Bone marrow (tissue), 2 donors: ENCODE measurements at places on chromosomes 16 and 17.
A peak's percentile ranks its signal among the peaks of the same experiment; 100 is the strongest.

DNA sequence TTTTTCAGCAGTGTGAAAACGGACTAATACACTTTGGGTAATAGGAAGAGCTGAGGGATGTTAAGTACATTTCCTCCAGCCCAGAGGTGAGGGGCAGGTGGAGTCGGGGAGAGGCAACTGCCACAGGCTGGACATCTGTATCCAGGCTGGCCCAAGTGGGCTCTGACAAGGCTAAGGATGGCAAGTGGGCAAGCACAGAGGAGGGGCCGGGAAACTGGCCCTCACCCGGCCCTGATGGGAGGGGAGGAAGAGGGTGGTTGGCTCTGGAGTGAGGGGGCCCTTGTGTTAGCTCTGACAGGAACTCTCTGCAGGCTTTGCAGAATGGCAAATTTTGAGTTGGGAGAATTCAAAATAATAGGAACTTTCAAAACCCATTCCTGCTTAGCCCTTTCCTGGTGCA lies 251.0 kb upstream of the TNRC6C start:
- no peak for DNase-seq

DNA sequence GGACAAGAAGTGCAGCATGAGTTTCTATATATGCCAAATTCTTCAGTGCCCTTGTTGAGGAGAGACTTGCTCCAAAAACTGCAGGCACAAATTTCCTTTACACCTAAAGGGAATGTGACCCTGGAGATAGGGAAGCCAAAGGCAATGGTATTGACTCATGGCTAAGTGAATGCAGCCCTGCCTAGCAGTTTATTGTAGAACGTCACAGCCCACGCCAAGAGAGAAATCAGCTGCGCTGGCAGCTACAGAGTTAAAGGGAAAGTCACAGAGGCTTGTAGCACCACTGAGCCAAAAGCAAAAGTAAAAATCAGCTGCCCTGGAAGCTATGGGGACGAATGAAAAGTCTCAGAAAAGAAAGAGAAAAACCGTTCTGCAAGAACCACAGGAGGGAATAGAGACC lies 10.1 kb downstream of the POLR3K start:
- DNase-seq: no peak

GRCh38 chr17:76826330-76827068 lies 41.7 kb upstream of the MGAT5B start:
- DNase-seq: no peak

DNA sequence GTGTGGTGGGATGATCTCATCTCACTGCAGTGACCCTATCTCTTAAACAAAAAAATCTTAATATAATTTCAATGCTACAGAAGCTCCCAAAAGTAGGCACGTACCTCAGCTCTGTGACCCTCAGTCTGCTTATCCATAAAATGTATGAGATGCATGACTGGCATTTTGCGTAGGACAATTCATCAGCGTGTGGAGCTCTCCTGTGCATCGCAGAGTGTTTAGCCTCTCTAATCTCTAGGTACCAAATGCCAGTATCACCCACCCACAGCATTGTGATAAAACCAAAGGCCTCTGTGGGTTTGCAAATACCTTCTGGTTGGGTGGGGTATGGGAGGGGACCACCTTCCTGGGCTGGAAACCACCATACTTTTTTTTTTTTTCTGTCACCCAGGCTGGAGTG lies 19.0 kb upstream of the TUBG2 start:
- DNase-seq: no peak

GRCh38 chr16:57284209-57284951 lies at the start of gene PLLP:
Gene PLLP (minus strand): TSS chr16:57284672. CDS start chr16:57284540, 132 bp downstream.
- peak; percentile 20 for DNase-seq

DNA sequence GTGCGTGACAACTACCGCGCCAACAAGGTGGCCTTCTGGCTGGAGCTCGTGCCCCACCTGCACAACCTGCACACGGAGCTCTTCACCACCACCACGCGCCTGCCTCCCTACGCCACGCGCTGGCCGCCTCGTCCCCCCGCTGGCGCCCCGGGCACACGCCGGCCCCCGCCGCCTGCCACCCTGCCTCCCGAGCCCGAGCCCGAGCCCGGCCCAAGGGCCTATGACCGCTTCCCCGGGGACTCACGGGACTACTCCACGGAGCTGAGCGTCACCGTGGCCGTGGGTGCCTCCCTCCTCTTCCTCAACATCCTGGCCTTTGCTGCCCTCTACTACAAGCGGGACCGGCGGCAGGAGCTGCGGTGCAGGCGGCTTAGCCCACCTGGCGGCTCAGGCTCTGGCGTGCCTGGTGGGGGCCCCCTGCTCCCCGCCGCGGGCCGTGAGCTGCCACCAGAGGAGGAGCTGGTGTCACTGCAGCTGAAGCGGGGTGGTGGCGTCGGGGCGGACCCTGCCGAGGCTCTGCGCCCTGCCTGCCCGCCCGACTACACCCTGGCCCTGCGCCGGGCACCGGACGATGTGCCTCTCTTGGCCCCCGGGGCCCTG lies 3.0 kb upstream of the SPEM1 start:
- DNase-seq: no peak

DNA sequence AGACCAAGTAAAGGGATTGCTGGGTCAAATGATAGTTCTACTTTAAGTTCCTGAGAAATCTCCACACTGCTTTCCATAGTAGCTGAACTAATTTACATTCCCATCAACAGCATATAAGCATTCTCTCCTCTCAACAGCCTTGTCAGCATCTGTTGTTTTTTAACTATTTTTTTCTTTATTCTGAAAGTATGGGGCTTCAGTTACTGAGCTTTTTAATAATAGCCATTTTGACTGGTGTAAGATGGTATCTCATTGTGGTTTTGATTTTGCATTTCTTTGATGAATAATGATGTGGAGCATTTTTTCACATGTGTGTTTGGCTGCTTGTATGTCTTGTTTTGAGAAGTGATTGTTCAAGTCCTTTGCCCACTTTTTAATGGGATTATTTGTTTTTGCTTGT lies 2.5 kb downstream of the KRTAP2-2 start:
- DNase-seq: no peak

DNA sequence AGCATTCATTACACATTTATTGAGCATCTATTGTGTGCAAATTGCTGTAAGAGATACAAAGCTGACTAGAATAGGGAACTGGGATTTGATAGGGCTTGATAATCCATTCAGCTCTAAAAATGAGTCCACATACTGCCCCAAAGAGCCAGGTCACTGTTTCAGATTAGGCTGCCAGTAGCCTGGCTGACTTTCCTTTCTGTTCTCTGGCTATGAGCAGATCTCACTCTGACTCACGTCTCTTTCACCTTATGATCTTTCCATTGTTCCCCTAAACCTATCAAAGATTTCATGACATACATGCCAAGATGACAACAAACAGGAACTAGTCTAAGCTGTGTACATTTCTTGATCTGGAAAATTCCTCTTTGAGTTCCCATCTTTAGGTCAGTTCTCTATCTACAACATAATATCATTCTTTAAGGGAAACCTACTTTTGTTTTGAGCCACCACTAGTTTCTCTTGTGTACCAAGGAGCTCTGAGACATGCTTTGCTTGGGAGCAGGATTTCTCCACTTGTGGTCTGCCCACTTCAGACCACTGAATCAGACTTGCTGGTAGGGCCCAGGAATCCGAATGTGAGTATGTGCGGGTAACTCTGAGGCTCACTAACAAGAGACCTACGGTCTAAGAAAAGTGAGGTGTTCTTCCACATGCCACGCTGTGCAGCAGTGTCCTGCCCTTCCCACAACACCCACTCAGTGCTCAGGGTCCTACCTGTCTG lies 40.9 kb upstream of the ICAM2 start:
- DNase-seq: no peak

DNA sequence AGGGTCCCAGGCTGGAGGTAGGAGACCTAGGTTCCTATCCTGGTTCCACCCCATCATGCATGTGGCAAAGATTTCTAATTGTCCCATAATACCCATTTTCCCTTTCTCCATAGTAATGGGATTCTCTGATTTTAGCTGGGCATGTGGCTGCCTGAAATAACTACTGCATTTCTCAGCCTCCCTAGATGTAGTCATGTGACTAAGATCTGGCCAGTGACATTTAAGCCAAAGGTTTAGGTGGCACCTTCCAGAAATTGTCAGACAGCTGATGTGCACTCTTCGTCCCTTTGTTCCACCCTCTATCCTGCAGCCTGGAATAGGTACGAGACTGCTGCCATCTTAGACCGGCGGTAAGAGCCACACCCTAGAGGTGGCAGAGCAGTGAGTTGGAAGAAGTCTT lies 8.2 kb downstream of the NXPH3 start:
- DNase-seq: no peak

DNA sequence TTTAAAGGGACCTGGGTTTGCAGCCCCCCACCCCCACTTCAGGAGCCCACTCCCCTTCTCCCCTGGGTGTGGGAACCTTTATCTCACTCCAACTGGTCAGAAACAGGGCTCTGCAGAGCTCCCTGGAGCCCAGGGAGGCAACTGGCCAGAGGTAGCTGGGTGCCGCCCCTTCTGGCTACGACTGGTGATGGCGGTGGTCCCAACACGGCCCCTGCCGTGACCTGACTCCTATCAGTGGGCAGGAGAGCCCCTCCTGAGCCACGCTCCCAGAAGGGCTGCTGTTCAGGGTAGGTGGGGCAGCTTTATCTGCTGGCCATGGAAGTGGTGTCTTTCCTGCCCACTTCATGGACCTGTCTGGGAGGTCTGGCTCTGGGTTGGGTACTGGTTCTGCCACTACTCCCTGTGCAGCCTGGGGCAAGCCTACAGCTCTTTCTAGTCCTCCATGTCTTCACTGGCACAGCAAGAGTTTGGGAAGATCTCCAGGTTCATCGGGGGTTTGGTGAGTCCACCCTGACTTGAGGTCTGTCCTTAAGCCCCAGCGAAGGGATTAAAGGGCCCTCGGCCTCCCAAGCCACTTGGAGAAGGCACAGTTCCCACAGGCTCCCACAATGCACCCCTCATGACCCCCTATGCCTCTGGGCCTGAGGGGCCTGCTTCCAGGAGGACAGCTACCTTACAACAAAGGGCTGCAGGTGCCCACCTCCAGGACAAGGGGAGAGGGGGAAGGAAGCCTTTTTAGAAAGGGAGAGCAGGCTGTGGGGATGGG lies 5.5 kb upstream of the SREBF1 start:
- DNase-seq: no peak

- DNase-seq: no peak
These were observed 10.0 kb downstream of the CDC27 start for GRCh38 chr17:47179141-47179540.

- DNase-seq: no peak
These were observed 57.4 kb downstream of the PLCG2 start for GRCh38 chr16:81836279-81837054.

- DNase-seq: no peak
These were observed 804 bp downstream of the TGFB1I1 start for GRCh38 chr16:31472709-31473203.

DNA sequence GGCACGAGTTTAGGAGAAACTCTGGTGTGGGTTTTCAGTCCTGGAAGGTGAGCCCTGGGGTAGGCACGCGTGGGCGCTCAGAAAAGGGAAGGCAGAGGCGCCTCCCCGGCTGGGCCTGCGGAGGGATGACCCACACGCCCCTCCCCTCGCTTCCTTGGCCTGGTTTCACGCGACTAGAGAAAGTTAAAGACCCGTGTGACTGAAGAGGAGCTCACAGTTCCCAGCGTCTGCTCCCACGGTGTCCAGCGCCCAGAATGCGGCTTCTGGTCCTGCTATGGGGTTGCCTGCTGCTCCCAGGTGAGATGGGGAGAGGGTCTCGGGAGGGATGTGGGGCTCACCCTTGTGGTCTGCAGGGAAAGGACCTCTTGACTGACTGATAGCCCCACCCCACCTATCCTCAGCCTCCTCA lies at the start of gene CD300LG:
Gene CD300LG, plus strand, starts transcription at position 214 of the 409 bp plus-strand sequence. Its CDS starts 41 bp downstream, at position 255.
- no peak for DNase-seq

DNA sequence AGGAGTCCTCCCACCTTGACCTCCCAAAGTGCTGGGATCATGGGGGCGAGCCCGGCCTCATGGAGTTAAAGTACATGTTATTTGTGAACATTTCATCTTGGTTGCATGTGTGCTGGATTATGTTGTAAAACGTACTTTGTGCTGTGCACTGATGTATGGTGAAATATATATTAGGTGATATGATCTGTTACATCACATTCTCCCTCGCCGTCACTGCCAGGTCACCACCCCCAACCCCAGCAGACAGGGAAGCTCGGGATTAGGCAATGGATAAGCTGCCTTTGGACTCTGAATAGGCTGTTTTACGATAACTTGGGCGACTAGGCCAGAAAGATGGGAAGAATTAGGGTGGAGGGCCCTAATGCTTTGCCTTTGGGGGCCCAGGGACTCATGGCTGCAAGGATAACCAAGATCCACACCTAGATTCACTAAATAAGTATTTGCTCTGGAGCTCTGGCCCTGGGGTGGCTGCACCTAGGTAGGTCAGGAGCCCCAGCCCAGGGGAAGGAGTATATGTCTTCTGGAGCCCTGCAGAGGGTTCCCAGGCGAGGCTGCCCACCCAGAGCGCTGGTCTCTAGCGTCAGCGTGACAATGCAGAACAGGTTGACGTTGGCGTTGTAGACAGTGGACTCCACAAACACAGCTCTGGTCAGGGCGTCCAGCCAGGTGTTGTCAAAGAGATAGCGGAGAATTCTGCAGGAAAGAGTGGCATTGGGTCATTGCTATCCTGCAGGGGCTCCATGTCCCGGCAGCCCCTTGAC lies 27.1 kb upstream of the GCSH start:
- DNase-seq: no peak

GRCh38 chr16:74713325-74713724 lies 12.7 kb upstream of the MLKL start:
- DNase-seq: no peak

GRCh38 chr17:33373273-33373672 lies 80.2 kb upstream of the ASIC2 start:
- no peak for DNase-seq

GRCh38 chr17:9108146-9108545 lies 86.8 kb downstream of the NTN1 start:
- DNase-seq: no peak

DNA sequence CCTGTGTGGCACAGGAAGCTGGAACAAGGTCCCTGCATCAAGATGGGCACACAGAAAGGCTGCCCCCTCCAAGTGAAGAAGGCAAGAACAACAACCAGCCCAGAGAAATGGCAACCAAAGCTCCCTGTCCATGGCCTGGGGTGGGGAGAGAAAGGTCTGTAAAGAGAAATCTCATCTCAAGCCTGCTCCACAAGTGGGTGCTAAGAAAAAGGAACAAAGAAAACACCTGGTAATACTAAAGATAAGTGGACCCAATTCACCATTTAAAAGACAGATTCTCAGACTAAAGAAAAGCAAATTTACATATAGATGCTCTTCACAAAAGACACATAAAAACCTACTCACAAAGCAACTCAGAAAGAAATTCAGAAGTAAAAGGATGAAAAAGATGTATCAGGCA lies 107.4 kb downstream of the PARN start:
- no peak for DNase-seq

GRCh38 chr17:10120749-10121148 lies 77.7 kb downstream of the GAS7 start:
- no peak for DNase-seq
